Stimulated activated CD4-positive, alpha-beta T cell treated with anti-CD3 and anti-CD28 coated beads, TNF-alpha, amount 100 ng/mL, for 4 hours (primary cell): ENCODE measurements at places on chromosomes 1 and 21.

DNA sequence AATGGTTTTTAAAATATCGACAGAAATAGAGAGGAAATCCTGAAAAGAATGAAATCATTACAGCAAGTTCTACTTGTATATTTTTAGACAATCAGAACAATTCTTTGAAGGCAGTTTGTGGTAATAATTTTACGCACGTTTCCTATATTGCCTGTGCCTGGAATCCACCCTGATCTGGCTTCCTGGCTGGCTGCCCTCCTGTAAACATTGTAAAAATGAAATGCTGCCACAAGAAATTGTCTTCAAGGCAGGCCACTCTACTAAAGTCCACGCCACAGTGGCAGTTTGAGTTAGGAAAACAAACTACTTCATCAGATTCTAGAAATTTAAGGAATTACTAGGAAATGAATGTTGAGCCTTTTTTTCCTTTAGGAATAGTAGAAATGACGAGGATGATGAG lies 454.5 kb upstream of the NR5A2 start:
- DNase-seq, result no peak

- DNase-seq, result no peak
Measured at GRCh38 chr1:118159569-118159968, 25.5 kb downstream of the SPAG17 start.

- DNase-seq, result no peak
Measured at GRCh38 chr1:222023025-222023424, 281.1 kb upstream of the DUSP10 start.

- no peak for DNase-seq
Measured at GRCh38 chr1:115838431-115839028, 2.4 kb downstream of the NHLH2 start.

GRCh38 chr1:170836141-170836540 lies 99.2 kb upstream of the MROH9 start:
- DNase-seq, result no peak

GRCh38 chr1:180096584-180097325 lies 57.9 kb upstream of the QSOX1 start:
- no peak for DNase-seq

GRCh38 chr1:101071470-101071891 lies 45.9 kb upstream of the DPH5 start:
- no peak for DNase-seq

DNA sequence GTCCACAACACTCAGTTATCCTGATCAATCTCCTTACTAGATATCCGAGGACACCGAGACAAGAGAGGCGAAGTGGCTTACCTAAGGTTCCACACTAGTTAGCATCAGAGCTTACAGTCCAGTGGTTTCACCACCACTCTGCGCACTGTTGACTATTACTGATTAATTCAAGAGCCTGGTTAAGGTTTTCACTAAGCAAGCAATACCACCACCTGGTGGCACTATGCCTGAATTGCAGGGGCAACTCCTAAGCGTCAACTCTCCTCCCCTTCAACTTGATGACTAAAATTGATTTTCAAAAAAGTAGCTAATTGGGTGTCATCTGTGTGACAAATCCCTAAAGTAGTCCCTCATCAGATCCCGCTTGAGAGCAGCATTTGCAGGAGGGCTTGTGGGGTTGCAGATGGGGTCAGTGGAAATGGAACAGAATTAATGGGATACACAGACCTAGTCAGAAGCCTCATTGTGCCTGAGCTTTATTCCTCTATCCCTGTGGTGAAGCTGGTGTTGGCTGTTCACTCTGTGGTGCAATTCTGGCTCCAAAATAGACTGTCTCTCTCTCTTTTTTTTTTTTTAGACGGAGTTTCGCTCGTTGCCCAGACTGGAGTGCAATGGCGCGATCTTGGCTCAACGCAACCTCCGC lies 9.1 kb downstream of the TTC22 start:
- no peak for DNase-seq

GRCh38 chr1:215608646-215609045 lies 41.5 kb downstream of the KCTD3 start:
- no peak for DNase-seq

DNA sequence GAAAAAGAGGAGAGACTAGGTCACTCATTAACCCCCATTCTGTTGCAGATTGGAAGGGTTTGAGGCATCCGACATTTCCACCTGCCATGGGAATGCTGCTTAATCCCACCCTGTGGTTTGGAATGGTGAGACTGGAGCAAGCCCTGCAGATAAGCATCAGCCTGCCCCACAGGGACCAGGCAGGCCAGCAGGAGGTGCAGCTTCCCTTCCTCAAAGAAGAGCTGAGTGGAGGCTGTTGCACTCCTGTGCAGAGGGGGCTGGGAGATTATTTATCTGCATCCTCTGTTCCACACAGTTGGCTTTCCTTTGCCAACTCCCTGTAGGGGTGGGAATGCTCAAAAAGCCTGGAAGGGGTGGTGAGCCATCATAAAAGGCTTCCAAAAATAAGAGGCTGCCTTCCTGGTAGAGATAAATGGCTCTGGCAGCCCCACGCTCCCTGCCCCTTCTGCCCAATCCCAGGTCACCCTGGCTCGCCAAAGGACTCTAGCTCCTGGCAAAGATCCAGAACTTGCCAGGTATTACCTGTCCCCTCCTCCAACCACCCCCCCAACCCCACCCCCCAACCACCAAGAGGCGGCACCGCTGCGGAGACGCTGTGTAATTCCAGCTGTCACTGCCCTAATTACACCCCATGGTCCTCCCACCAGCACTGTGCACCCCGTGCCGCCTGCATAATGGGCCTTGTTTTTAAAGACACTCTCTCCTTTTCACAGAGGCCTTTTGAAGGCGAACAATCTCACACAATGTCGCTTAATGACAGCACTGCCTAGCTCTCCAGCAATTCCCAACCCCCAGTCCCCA lies 83.0 kb upstream of the ZC3H12A start:
- no peak for DNase-seq
